ENCODE measurements at places on chromosomes 7 and 10.

DNA sequence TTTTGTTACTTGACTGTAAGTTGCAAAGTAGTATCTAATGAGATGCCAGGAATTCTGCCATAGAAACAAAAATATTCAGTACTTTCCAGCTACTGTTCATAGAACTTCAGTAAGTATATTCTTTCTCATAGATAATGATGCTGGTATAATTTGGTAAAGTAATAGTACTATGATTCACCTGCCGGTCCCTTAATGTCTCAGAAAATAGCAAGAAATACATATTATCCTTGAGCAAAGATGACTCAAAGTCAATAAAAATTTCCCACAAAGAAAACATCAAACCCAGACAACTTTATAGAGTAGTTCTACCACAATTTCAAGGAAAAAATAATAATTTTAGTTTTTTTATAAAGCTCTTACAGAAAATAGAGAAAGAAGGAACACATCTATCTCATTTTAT is 105.4 kb downstream of the EPDR1 start:
- DNase-seq, result no peak

- DNase-seq, result no peak
Measured at GRCh38 chr10:60473557-60473956, 83.9 kb upstream of the ANK3 start.

DNA sequence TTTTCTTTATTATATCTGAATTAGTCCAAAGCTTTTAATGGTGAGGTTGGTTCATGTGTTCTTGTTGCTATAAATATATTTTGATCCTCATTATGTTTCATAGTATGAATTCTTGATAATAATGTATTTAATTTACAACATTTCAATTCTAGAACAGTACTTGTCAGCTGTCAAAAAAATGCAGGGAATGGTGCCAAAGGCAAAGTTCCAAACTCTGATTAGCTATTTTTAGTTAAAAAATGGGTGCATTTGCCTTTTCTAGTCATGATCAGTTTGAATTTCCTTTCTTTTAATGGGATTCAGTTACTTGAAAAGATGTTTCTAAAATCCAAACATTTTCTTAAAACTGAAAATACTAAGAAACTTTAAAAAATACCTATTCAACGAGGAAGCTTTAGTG is 49.6 kb downstream of the ANKIB1 start:
- DNase-seq, result no peak

GRCh38 chr10:11205030-11205772 is 187.5 kb downstream of the CELF2 start:
- DNase-seq, result no peak

GRCh38 chr7:121123032-121123431 is 134.5 kb downstream of the CPED1 start:
- DNase-seq, result no peak
